ENCODE measurements at places on chromosomes 13 and 19. TPM values are rescaled to one million over a fixed set of nuclear protein-coding genes. Genes with fewer than 3 reads are reported as not detected.

Gene GDF15
- 2.9 TPM for polyA plus RNA-seq

Gene KISS1R
- 1.1 TPM for polyA plus RNA-seq

Gene LDLR
- polyA plus RNA-seq: 28.9 TPM

Gene HSH2D
- 0.51 TPM for polyA plus RNA-seq

Gene ENOX1
- polyA plus RNA-seq: 11.1 TPM

Gene LSR
- polyA plus RNA-seq: 62.4 TPM

Gene IGFL3
- polyA plus RNA-seq: not detected

Gene TNFSF9
- polyA plus RNA-seq: 0.26 TPM

Gene FOXA3
- 0.22 TPM for polyA plus RNA-seq

GRCh38 chr13:80123945-80124344, 217.0 kb downstream of the SPRY2 start:
- no peak for DNase-seq

GRCh38 chr13:28327373-28328270, 167.3 kb downstream of the FLT1 start:
- DNase-seq: no peak

- no peak for DNase-seq
Measured at GRCh38 chr13:106523576-106523975, 11.9 kb downstream of the EFNB2 start.

- DNase-seq: peak; percentile 83
Measured at GRCh38 chr19:42401365-42402303, 11.5 kb upstream of the CNFN start.

DNA sequence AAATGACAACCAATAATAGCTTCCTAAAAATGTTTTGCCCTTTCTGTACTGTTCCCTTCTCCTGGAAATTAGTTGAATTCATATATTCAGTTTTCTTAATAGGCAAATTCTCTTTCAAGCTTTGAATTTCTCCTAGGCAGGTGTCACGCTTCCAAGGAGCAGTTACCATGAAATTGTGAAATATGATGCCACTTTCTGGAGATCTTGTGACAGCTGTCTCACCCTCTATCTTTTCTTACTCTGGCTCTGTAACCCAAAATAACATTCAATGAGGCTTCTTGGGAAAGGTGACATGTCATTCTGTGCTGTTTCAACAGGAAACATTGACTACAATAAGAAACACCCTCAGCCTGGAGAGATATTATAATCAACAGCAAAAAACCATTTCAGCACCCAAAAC, 80.3 kb upstream of the MRI1 start:
- DNase-seq: no peak

- no peak for DNase-seq
Measured at GRCh38 chr13:39209731-39210531, 171.7 kb downstream of the NHLRC3 start.

DNA sequence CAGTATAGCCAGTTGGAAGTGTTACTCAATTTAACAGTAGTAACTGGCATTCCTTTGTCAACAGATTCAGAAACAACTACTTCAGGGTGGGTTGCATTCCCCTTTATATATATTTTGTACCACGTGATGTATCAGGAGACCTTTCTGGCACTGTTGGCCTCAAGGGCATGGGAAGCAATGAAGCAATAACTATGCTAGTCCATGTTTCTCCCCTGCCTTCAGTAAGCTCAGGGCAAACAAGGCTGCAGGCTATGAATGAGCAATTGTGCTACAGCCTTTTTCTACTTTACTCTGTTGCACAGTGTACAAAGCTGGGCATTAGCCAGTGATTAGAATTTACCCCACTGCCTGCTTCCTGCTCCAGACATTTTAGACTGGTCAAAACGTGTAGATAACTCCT, 348.8 kb downstream of the GPC5 start:
- no peak for DNase-seq

GRCh38 chr13:50842251-50842989, 1.1 kb downstream of the DLEU7 start:
- DNase-seq: no peak

- no peak for DNase-seq
Measured at GRCh38 chr19:18109733-18110608, 12.4 kb downstream of the MAST3 start.

GRCh38 chr13:51635137-51635878, 51.0 kb downstream of the WDFY2 start:
- no peak for DNase-seq

GRCh38 chr13:45339867-45340266, 1.1 kb downstream of the TPT1 start:
- DNase-seq: no peak

DNA sequence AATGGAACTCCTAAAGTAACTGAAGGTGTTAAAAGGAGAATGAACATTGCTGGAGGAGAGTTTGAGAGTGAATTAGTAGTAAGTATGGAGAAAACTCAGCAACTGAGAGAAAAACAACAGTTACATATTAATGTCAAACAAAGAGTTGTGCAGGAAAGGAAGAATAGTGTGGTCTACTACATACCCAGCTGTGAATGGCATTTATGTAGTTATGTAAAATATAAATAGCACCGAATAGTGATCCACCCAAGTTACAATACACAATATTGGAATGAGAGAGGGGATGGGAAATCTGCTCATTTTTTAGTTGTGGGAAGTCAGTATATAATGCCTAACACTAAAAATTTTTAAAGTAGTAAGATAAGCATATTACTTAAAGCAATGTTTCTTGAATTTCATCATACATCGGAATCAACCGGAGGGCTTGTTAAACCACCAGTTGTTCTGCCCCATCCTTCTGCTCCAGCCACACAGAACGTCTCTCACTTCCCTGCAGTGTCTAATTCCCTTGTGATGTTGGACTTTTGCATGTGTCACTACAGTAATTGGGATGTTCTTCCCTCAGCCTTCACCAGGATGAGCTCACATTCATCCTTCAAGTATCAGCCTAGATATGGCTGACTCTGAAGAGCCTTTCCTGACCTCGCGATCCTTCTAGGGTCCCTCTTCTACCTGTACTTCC, 11.5 kb downstream of the CCDC70 start:
- DNase-seq: no peak

GRCh38 chr19:44955505-44956439, 592 bp downstream of the CLPTM1 start:
- DNase-seq: no peak

DNA sequence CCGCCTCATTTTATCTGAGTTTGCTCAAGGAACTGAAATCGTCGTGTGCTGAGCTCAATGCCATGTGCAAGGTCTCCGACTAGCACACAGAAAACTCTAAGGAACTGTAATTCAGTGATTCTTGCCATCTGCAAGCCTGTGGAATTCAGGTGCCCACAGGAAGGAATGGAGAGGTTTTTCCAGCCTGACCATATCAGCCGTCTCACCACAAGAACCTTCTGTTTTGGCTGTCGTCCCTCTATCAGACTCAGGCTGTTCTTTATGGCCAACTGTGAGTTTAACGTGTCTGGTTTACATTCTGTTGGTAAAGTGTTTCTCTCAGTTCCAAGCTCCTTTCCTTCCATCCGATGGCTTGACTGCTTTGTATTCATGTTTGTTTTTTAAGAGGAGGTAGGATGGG, 293.5 kb downstream of the SPRY2 start:
- DNase-seq: no peak

GRCh38 chr19:6674868-6675305, 4.9 kb upstream of the TNFSF14 start:
- no peak for DNase-seq

- no peak for DNase-seq
Measured at GRCh38 chr13:21133077-21133476, 43.3 kb downstream of the SKA3 start.

DNA sequence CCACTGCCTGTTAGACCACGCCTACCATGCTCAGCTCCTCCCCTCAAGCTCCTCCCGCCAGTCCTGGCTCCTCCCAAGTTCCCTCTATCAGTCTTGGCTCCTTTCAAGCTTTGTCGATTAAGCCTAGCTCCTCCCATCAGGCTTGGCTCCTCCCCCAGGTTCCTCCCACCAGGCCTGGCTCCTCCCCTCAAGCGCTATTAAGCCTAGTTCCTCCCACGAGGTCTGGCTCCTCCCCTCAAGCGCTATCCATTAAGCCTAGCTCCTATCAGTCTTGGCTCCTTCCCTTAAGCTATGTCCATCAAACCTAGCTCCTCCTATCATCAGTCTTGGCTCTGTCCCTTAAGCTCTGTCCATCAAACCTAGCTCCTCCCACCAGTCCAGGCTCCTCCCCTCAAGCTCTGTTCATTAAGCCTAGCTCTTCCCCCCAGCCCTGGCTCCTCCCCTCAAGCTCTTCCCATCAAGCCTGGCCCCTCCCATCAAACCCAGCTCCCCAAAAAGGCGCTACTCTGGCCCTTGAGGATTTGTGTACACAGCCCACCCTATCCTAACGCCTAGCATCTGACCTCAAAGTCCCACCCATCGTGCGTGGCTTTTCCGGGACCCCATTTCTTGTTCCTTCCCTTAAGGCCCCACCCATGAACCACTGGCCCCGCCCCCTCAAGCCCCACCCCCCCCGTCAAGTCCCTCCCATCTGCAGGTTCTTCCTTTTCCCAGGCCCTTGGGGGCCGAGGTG, 10.0 kb downstream of the CAMSAP3 start:
- no peak for DNase-seq

- DNase-seq: no peak
Measured at GRCh38 chr13:113528813-113529180, 38.3 kb upstream of the DCUN1D2 start.

DNA sequence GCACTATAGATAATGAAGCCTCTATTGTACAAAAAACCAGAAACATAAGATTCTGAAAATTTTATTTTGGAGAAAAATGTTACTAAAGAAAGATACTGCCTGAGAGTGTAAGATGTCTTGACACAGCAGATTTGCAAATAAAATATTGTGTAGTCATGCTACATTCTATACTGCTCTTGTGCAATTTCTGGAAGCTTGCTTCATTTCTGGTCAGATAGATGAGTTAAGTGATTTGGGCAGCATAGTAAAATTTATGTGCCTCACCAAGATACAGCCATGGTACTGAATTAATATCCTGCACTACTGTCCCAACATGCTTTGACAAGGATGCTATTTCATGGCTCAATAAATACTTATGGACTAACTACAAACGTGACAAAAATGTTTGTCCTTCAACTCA, 55.1 kb upstream of the STARD13 start:
- DNase-seq: no peak

- DNase-seq: no peak
Measured at GRCh38 chr13:22298530-22298929, 627.7 kb downstream of the FGF9 start.

- no peak for DNase-seq
Measured at GRCh38 chr19:35155441-35155840, 906 bp downstream of the FXYD5 start.

DNA sequence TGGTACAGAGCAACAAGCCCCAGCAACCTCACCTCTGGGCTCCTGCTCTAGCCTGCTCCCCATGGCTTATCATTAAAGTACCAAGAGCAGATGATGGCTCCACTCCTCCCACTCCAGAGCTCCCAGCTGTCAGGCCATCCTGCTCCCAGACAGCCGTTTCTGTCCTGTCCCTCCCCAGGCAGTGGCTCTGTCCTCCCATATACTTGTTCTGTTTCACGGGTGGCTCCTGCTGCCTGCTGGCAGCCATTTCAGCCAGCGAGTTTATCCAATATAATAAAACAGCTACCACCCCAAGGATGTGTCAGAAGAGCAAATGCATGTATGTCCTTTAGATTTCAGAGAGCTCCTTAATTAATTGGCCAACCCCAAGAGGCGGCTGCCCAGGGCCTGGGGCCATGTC, 79.4 kb upstream of the VSTM2B start:
- no peak for DNase-seq

All from renal cortex interstitium (tissue), 15 donors.